ENCODE measurements at places on chromosomes 1 and 21.

- no peak for DNase-seq
These were observed 29.1 kb downstream of the NTPCR start for GRCh38 chr1:232979558-232979957.

DNA sequence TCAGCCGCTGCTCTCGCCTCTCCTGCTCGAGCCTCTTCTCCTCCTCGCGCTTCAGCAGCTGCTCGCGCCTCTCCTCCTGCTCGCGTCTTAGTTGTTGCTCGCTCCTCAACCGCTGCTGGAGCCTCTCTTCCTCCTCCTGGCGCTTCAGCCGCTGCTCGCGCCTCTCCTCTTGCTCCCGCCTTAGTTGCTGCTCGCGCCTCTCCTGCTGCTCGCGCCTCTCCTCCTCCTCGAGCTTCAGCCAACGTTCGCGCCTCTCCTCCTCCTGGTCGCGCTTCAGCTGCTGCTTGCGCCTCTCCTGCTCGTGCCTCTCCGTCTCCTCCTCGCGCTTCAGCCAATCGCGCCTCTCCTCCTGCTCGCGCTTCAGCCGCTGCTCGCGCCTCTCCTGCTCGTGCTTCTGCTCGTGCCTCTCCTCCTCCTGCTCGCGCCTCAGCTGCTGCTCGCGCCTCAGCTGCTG is 3.7 kb downstream of the TCHH start:
- DNase-seq: no peak

DNA sequence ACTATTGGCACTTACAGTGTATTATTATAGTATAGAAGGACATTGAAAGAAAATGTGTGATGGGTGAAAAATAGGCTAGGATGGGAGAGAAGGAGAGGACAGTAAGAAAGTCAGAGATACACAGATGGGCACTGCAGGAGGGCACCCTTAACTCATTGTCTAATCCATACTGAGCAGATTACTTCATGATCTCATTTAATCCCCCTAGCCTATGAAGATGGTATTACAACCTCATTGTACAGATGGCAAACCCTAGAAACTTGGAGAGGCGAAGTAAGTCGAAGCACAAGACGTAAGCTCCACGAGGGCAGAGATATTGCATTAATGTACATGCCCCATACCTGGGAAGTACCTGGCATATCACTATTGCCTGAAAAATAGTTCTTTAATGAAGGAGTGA is 346.9 kb upstream of the DAB1 start:
- DNase-seq: no peak

DNA sequence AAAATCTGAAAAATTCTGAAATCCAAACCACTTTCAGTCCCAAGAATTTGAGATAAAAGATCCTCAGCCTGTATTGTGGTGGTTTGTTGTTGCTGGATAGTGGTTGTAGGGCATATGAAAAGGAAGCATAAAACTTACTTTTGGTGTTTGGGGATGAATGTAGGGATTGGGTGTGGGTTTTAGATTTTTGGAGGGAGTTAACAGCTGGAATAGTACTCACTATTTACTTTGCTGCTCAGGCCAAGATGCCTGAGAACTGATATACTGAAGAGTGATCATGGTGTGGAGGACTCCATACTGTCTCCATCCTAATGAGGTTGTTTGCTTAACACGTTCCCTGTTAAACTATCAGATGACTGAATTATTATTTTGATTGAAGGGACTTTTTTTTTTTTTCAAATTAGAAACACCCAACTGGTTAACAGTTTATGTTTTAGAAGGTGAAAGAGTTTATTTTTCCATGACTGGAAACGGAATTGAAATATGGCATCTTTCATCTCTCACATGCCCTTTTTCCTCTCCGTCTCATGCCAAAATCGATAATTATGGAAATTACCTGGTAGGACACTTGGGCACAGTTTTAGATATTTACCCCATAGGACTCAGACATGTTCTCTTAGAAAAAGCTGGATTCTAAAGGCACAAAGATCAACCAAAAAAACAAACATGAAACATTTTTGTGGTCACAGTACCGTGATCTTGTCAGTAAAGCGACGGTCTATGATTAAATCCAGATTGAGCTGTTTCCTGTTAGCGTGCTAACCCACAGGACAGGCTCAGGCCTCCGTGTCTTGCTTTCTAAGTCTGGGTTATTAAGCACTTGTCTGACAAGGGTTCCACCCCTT is 37.3 kb downstream of the RGL1 start:
- no peak for DNase-seq

DNA sequence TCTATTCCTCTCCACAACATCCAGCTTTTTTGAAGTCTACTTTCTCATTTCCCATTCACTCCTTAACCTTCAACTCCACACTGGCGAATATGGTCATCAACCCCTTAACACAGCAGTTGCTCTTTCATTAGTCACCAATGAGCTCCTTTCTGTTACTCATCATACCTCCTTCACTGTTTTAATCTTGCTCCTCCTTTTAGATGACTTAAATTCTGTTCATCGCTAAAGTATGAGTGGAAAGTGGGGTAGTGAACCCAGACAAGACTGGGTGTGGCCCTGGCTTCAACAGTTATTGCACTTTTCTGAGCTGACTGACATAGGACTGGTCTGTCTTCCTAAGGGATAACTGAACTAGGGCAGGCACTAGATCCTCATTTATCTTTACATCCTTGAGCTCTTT is 51.3 kb downstream of the AKT3 start:
- no peak for DNase-seq

DNA sequence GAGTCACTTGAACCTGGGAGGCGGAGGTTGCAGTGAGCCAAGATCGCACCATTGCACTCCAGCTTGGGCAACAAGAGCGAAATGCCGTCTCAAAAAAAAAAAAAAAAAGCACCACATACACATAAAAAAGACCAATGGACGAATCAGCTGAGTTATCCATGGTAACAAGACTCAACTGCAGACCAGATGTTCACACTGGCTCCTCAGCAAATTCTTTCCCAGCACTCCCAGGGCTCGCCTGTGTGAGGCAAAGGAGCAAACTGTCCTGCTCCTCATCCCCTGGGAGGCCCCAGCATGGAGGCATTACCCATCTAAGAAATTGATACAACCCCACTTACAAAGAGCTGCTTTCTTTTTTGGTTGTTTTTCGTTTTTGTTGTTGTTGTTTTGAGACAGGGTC is 3.1 kb downstream of the TMEM234 start:
- DNase-seq: no peak

DNA sequence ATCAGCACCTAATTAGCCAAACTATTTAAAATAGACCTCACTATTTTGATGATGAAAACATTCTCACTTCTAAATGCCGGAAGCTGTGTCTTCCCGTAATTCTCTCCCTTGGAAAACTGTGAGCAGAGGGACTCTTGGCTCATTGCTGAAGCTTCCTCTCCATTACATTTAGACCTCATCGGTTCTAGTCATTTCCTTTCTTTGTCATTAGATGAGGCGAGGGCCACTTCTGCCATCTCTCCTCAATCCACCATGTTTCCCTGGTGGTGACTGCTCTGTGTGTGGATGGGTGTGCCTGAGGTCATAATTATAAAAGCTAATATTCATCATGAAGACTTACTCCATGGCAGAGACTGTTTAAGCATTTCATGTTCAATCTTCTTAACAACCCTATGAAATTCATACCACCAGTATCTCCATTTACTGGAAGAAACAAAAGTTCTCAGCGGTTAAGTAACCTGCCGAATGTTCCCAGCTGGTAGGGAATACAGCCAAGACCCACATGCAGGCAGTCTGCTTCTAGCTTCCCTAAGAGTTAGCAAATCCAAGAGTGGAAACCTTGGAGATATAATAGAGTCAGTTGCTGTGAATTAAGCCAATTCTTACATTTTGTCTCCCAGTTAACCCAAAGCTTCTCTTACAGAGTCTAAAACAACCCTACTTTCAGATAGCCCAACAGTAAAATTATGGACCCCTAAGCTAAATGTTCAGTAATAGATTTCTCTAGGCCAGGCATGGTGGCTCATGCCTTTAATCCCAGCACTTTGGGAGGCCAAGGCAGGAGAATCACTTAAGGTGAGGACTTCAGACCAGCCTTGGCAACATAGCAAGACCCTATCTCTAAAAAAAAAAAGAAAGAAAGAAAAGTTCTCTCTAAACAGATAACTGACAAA is 156.2 kb downstream of the ZBTB18 start:
- no peak for DNase-seq

- no peak for DNase-seq
These were observed 1.2 kb upstream of the CD34 start for GRCh38 chr1:207911856-207912760.

DNA sequence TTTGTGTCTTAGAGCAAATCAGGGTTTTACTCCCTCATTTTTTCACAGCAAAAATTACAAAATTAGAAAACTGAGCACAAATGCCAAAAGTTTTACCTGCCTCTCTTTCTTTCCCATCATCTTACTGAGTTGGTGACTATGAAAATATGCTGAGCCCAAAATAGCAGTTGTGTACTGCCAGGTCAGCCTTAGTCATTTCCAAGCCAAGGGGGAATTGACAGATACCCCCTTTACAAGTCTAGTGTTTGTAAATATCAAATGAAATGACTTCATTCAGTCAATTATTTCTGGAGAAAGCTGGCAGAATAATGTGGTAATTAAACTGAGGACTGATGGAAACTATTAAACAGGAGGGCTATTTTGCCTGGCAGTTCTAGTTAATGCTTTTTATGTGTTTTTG is 11.4 kb upstream of the GORAB start:
- no peak for DNase-seq

GRCh38 chr1:47842228-47842919 is 154.8 kb downstream of the TRABD2B start:
- DNase-seq: no peak

- DNase-seq: no peak
These were observed 6.5 kb upstream of the LRRC39 start for GRCh38 chr1:100184536-100184935.

DNA sequence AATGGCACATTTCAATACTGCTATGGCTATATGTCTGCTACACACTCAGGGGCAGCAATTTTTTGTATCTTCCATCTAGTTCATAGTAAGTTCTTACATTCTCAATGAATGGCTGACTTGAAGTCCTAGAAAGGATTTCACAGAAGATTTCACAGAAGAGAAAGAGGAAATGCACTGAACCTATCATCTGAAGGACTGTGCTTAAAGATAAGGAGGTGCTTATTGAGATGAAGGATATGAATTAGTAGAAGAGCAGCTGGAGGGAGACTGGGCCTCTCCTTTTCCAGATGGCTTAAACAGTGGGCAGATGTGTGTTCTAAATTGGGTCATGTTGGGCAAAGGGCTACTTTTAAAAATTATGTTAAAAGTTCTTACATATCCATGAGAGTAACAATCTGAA is 14.6 kb downstream of the ADAR start:
- DNase-seq: no peak

DNA sequence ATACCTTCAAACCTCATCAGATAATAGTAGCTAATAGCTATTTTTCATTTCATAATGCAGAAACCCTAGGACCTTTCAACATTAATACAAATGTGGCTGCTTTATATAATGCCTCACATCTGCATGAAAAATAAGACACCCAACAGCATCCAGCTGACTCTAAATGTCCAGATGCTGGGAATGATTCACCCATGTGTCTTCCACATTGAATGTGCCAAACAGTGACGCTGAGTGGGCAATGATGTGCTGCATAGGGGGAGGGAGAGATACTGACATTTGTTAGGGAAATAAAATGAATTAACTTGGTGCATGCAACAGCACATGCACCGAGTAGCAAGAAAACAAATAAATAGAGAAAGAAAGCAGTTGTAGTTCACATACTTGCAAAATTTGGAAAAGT is 199.3 kb downstream of the DSCAM start:
- no peak for DNase-seq

- DNase-seq: no peak
These were observed 1030.9 kb downstream of the AMY1C start for GRCh38 chr1:104780470-104781078.

- no peak for DNase-seq
These were observed 3.1 kb downstream of the ACTA1 start for GRCh38 chr1:229430761-229431283.

DNA sequence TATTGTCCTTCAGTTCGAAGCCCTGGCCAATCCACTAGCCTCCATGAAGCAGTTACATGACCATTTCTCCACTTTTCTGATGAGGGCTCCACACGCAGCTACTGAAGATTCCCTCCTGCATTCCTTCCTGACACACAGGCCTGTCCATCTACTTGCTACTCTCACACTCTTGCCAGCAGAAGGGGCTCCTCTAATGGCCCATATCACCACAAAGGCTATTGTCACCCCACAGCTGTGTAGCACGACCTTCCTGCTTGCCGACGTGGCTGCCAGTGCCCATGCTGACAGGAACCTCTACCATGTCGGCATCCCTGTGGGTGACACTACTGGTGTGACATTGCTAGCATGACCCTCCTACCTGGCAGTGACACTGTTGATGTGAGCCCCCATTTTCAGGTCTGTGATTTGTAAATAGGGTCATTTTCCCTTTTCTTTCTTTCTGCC is 1528.6 kb upstream of the TPTE start:
- DNase-seq: no peak

- no peak for DNase-seq
These were observed 63.7 kb downstream of the SLC30A7 start for GRCh38 chr1:100959502-100960060.

DNA sequence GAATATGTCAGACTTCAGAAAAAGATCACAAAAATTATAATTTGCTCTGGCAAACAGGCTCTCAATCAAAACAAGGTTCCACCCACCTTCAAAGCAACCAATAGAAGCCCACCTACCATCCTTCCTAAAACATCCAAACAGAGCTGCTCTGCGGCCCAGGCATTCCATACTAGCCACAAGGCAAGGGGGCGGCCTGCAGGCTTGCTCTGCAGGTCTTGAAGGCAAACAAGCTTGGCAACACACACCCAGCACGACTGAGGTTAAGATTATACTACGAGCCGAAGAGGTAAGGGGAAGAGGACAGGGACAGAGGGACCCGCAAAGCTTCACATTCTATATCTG is 207.3 kb downstream of the SLC45A1 start:
- DNase-seq: no peak
